Naive B cell (primary cell): ENCODE measurements at places on chromosomes 1 and 21. TPM values are rescaled to one million over a fixed set of nuclear protein-coding genes. Genes with fewer than 3 reads are reported as not detected.

Gene DCDC2B
- not detected for polyA plus RNA-seq

Gene GPR37L1
- 0.10 TPM for polyA plus RNA-seq

Gene LRRC40
- polyA plus RNA-seq, result 7.2 TPM

Gene PERM1
- polyA plus RNA-seq, result not detected

Gene FHAD1
- not detected for polyA plus RNA-seq

Gene KIAA0040
- polyA plus RNA-seq, result 116 TPM

Gene KLHDC8A
- polyA plus RNA-seq, result 0.26 TPM

Gene BEND5
- polyA plus RNA-seq, result 38.1 TPM

Gene MYOG
- not detected for polyA plus RNA-seq

Gene KRTAP19-1
- polyA plus RNA-seq, result not detected

Gene RAD54L
- 1.4 TPM for polyA plus RNA-seq

Gene CHI3L2
- 42.6 TPM for polyA plus RNA-seq

Gene DDAH1
- polyA plus RNA-seq, result 0.20 TPM

Gene STPG1
- 8.7 TPM for polyA plus RNA-seq

Gene CFAP74
- not detected for polyA plus RNA-seq

Gene CYP4X1
- not detected for polyA plus RNA-seq

Gene HNRNPU
- 131 TPM for polyA plus RNA-seq

Gene GIPC2
- not detected for polyA plus RNA-seq

Gene CRYAA
- not detected for polyA plus RNA-seq

Gene NDUFS2
- polyA plus RNA-seq, result 87.3 TPM

Gene CAMK1G
- polyA plus RNA-seq, result not detected

Gene PPM1J
- polyA plus RNA-seq, result 0.48 TPM

Gene ANKRD34A
- polyA plus RNA-seq, result 0.27 TPM

Gene KRTAP20-2
- not detected for polyA plus RNA-seq

Gene OR2T35
- polyA plus RNA-seq, result 0.13 TPM

Gene NBPF4
- polyA plus RNA-seq, result not detected

Gene FNDC7
- polyA plus RNA-seq, result not detected

Gene LCE1D
- not detected for polyA plus RNA-seq

Gene LCE1E
- not detected for polyA plus RNA-seq

Gene ATG4C
- 28.9 TPM for polyA plus RNA-seq

Gene C4BPA
- polyA plus RNA-seq, result not detected

Gene SLC44A5
- 0.17 TPM for polyA plus RNA-seq

Gene PLPPR5
- polyA plus RNA-seq, result not detected

Gene KDF1
- polyA plus RNA-seq, result 1.6 TPM

Gene TSSK3
- polyA plus RNA-seq, result 3.2 TPM

Gene PGLYRP4
- not detected for polyA plus RNA-seq

Gene ATP1A2
- polyA plus RNA-seq, result not detected

Gene LRRC38
- not detected for polyA plus RNA-seq

Gene PTPRC
- 1,016 TPM for polyA plus RNA-seq

Gene TINAGL1
- polyA plus RNA-seq, result not detected

Gene A3GALT2
- polyA plus RNA-seq, result not detected

Gene ARV1
- 35.1 TPM for polyA plus RNA-seq

Gene KANK4
- polyA plus RNA-seq, result not detected

Gene SPATA46
- polyA plus RNA-seq, result not detected
